ENCODE measurements at places on chromosomes 11 and 22.

GRCh38 chr22:49936018-49936972 lies 17.9 kb downstream of the CRELD2 start:
- no peak for DNase-seq

DNA sequence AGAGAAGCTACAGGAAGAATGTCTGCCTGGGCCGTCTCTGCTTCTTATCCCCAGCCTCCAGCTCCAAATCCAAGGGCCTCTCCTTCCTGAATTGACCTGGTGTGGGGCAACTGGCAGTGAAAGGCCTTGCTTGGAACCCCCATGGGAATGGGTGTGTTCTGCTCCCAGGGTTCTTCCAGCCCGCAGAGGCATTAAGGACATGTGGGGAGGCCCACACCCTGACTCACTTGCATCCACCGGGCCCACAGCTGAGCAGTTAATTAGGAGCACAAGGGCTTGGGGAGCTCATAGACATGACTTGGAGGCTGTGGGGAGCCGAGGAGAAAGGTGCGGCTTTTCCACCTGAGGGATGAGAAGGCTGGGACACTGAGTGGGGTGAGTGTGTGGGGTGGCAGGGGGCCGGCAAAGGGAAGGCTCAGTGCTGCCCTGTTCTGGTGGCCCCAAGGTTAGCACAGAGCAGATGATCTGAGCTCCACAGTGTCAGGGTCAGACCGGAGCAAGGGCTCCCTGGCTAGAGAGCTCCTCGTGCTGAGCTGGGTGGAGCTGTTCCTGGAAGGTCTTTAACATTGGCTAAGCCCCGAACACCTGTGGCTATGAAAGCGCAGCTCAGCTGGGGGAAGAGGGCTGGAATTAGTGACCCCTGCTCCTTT lies 64.5 kb upstream of the NECTIN1 start:
- DNase-seq, result peak; percentile 75

GRCh38 chr11:71459767-71460320 lies 6.8 kb downstream of the NADSYN1 start:
- DNase-seq, result no peak

GRCh38 chr11:90243534-90243933 lies 20.7 kb upstream of the CHORDC1 start:
- no peak for DNase-seq

DNA sequence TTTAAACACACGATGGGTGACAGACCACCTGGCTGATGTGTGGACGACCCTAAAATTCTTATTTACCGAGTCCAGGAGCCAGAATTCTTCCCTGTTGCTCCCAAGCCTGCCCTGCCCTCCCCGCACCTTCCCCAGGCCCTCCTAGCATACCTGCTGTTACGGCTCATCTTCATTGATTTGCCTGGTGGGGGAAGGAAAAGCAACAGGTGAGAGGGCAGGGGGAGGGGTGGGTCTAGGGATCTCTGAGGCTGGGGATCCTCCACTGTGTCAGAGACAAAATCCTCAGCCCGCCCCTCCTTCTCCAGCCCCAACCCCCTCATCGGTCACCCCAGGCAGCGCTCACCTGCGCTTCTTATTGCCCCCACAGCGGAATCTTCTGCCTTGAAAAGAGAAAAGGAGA lies 4.0 kb downstream of the FXYD2 start:
- no peak for DNase-seq

DNA sequence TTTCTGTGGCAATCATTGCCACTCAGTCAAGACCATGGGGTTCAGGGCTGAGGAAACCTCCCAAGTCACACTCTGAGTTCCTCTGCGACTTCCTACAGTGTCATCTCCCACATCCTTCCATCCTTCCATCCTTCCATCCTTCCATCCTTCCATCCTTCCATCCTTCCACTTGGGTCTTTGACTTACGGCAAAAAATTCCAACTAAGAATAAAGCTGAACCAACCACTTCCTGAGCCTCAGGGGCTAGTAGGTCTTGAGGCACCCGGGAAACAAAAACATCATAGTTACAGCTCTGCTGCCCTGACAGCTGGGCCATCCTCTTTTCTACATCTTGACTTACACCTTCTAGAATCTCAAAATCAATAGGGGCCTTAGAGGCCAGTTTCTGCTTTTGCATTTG lies 32.1 kb downstream of the EHF start:
- DNase-seq, result no peak

- DNase-seq, result no peak
These were observed 29.9 kb upstream of the MALAT1 start for GRCh38 chr11:65468874-65469333.

GRCh38 chr11:125569915-125570621 lies 791 bp downstream of the EI24 start:
- DNase-seq, result no peak

DNA sequence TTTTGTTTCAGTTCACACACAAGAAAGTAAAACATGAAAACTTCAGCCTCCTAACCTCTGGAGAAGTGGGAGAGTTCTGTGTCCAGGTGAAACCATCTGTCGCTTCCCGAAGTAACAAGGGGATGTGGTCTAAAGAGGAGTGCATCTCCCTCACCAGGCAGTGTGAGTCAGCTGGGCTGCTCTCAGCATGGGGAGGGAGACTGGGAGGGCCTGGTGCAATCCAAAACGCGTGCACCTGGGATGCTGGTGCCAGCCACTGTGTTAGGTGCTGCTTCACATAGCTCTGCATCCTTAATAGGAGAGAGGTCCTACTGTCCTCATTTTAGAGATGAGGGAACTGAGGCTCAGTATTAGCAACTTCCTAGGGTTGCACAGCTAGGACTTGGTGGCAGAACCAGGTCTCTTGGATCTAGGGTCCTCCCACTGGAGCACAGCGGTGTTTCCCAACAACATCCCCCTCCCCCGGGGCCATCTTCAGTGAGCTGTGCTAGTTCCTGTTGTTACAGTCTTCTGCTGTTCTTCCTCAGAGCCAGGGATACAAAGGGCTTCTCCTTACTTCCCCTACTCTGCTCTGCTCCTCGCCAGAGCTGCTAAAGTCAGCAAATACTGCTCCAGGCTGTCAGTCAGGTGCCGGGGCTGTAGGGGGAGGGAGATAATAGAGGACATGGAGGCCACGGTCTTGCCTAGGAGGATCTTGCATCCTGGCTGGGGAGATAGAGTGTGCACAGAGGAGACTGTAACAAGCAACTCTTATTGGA lies 8.0 kb downstream of the IL10RA start:
- DNase-seq, result no peak

DNA sequence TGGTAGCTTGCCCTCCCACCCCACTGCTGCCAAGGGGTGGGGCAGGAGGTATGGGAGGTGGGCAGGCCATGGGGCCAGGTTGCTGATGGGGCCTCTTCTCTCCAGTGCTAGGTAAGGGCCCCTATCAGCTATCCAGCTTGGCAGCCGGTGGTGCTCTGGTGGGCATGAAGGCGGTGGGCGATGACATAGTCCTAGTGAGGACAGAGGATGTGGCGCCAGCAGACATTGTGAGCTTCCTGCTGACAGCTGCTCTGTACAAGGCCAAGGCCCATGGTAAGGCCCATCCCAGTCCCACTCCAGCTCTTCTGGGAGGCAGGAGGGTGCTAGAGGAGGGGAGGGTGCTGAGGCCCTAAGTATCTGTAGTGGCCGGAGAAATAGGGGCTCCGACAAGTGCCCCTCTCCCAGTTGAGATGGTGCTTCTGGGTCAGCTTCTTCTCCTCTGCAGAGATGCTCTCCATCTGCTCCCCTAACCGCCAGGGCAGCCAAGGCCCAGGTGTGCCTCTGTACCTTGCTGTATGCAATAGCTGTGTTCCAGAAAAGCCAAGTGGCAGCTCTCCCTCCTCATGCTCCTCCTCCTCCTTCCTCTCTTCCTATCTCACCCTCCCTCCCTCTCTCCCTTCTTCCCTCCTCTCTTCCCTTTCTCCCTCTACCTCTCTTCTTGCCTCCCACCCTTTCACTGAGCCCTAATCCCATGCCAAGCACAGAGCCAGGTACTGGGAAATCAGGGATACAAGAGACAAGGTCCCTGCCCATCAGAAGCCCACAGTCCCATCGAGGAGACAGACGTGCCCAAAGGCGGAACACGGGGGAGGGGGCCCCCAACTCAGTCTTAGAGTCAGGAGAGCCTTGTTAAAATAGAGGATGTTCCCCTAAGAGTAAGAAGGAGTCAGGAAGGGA lies 55.3 kb downstream of the OTOG start:
- DNase-seq, result no peak

- no peak for DNase-seq
These were observed 83.8 kb upstream of the ATXN10 start for GRCh38 chr22:45587638-45588505.

DNA sequence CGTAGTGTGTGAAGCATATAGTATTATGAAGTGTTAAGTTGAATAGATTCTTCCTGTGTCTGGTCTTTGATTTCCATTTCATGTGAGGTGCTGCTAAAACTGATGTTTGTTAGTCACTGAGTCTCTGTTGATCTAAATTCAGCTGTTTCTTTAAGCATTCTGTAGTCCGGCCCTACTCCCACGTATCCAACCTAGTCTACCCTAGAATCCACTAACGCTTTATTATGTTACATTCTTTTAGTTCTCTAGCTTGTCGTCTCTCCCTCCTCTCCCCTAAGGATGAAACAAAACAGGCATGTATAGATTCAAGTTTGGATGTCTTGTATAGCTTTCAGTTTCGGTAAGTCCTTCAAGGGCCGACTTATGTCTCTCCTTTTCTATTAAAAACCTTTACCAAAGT lies 4.1 kb downstream of the WEE1 start:
- no peak for DNase-seq

- DNase-seq, result no peak
These were observed 76.7 kb downstream of the SVIP start for GRCh38 chr11:22752908-22753310.

DNA sequence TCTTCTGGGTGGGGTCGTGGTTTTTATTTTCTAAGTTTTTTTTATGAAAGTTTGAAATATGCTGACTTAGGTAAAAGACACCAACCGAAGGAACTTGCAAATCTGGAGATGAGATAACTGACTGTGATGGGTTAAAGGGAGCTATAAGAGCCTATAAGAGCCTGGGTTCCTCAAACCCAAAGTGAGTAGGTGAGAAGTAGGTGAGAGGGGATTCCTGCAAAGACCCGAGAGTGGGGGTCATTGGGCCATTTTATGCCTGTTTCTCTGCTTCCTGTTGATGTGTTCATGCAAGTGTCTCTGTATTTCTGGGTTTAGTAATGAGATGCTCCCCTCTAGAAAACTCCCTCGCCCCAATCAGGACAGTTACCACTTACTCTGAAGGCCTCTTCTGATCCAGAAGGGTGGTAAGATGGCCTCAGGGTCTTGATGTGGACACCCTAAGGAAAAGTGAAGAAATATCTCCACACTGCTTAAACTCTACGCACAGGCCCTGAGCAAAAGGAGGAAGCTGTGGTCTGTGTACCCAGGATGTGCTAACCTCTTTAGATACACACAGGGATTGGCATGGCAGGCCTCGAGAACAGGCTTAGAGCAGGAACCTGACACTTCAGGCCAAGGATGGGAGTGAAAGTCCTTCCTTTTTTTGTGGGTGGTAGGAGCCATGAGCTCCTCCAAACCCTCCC lies 1.8 kb downstream of the FLI1 start:
- DNase-seq, result no peak

GRCh38 chr11:110286298-110287040 lies 9.9 kb downstream of the RDX start:
- no peak for DNase-seq

DNA sequence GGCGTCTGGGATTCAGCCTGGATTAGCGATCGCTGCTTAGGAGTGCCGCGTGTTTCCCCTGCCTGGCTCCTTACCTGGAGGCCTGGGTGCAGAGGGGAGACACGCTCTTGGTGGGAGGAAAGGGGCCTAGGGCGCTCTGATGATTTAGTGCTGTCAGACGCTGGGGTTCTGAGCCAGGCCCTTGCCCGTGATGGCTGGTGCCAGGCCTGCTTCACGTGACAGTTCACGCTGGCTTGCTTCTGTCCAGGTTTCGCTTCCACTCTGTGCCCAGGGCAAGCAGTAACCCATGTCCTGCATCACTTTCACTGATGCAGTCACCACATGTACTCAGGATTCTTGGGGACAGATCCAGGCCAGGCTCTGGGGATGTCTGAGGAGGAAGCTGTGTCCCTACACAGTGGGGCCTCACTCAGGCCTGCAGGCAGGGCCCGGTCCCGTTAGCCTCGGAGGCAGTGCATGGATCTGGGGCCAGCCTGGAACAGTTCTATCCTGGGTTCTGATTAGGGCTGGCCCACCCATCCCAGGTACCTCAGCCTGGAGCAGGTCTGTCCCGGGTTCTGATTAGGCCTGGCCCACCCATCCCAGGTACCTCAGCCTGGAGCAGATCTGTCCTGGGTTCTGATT lies 1220.9 kb downstream of the BRD1 start:
- DNase-seq, result no peak
